Fibroblast of skin of right biceps (primary cell): ENCODE measurements at places on chromosomes 2 and 18.

DNA sequence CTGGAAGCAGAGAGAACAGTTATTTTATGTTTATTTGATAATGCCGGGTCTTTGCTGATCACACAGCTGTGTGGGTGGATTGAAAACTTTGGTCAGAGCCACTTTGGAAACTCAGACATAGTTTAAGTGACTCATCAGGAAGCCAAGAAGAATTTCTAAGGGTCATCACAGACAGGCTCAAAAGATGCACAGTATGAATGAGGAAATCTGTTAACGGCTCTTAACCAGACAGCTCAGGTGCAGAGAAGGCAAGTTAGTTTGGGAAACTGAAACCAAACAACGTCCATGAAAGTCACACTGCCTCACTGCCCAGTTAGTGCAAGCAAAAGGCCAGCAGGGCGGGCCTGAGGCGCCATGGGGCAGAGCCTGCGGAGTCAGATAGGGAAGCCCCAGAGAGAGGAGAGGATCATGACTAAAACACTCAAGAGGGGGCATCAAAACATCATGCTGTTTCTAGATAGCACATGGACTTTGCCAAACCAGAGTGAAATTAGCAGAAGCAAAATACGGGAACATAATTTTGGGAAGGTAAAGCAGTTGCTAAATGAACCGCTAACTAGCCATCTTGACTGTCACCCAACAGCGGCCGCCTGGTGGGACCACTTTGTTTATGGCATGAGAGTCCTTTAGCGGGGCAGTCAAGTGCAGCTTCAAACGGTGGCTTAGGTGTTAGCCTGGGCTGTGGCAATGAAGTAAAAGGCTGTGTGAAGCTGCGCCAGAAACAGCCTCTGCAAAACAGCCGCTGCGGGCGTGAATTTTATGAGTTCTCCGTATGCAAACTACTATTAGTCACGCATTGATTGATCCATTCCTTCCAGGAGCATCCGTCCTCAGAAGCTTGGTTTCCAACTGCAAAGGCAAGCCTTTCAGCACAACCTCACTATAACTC lies 101.2 kb downstream of the KCTD18 start:
- DNase-seq = peak; percentile 88

DNA sequence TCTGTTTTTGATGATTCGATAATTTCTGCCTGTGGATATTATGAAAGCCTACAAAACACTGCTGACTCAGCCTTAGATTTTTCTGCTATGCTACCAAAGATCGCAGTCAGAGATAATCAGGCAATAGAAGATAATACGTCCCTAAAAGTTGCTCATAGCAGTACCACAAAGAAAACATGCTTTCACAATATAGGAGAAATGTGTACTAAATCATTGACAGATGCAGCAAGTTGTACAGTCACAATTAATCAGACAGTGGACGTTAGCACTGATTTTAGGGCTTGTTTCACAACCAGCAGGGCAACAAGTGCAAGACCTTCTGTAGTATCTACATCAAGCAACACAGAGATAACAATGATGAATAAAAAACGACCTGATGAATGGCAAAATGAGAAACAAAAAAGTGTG lies 19.5 kb downstream of the RBM44 start:
- peak; percentile 87 for DNase-seq

- no peak for DNase-seq
Observed at GRCh38 chr2:73032702-73033097, 38.8 kb downstream of the SFXN5 start.

DNA sequence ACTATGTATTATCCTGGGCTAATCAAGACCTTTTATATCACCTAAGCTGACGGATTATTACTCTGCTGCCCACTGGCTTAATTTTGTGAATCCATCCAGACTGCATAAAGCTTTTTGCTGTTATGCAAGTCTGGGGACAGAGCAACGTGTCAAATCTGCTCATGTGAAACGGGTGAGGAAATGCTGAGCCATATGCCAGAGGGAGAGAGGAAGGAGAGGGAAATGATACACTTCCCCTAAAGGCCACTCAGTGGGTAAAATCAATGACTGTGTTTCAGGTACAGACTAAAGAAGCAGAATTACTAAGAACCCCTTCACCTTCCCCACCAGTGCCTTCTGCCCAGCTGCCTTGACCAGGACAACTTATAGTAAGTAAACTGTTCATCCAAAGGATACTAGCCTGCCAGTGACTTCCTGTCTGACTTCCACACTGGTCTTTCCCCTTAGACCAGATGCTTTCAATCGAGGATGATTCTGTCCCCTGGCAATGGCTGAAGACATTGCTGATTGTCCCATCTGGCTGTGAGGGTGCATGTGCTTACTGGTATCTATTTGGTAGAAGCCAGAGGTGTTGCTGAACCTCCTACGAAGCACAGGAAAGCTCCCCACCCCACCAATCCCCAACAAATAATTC lies 43.0 kb downstream of the STAT1 start:
- DNase-seq = no peak

DNA sequence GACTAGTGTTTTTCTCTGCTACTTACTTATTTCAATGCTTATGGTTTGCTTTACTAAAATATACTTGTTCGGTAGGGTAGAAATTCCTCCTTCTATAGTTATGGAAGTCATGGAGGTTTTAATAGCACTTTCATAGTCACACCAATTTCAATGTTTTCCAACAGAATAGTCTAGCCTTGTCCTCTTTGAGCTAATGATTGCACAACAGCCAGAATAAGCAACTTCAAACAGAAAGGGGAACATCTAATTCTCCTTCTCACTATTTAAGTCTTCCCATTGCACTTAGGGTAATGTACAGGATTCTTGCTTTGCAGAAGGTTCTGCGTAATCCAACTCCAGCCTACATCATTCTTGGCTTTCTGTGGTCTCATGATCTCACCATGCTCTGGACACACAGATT lies 287.7 kb upstream of the GCFC2 start:
- no peak for DNase-seq

DNA sequence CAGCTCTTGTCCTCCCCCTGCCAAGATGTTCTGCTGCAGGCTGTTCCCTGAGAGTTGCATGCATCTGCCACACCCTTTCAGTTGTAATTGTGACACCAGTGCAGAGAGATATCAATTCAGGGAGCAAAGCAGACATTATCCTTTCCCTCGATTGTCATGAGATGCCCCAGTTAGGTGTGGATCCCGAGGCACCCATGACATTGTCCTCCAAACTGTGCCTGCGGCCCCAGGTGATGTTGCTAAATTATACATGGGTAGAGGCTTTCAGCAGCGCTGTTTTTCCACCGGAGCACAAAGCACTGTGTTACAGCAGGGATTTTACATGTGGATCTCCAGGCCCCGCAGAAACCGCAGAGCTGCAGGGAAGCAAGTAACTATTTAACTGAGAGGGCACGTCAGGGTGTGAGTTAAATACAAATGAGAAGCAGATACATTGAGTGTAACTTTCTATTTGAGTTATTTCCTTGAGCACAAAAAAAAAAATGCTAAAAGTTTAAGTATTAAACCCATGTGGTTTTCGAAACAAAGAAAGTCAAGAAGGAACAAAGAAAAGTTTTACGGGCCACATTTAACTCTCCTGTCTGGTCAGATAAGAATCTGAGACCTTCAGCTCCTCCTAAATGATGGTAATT lies 90.3 kb upstream of the BCL2L11 start:
- DNase-seq = no peak

DNA sequence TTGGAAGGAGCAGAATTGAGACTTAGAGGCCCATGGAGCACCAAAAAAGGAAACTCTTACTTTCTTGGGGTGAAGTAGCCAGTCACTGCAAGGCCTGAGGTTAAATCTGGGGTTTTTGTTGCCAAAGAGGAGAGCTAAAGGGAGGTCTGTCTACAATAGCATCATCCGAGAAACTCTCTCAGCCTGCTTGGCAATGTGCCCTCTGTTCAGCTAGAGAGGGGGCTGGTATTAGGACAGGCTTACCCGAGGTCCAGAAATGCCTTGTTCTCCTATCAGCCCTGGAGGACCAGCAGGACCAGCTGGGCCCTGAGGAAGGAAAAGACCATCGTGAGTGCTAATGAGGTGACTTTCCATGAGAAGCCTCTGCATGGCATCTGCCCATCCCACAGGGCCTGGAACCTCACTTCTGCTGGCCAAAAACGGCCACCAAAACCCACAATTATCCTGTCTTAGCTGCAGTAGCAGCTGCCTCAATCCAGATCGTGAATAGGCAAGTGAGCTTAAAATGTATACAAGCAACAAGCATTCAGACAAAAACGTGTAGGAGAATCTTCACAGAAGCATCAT lies 61.6 kb downstream of the COL6A3 start:
- DNase-seq = peak; percentile 23

GRCh38 chr2:33077311-33077710 lies 130.6 kb downstream of the LTBP1 start:
- DNase-seq = no peak

- DNase-seq = no peak
Observed at GRCh38 chr2:97998431-97999005, 2.8 kb upstream of the TMEM131 start.

DNA sequence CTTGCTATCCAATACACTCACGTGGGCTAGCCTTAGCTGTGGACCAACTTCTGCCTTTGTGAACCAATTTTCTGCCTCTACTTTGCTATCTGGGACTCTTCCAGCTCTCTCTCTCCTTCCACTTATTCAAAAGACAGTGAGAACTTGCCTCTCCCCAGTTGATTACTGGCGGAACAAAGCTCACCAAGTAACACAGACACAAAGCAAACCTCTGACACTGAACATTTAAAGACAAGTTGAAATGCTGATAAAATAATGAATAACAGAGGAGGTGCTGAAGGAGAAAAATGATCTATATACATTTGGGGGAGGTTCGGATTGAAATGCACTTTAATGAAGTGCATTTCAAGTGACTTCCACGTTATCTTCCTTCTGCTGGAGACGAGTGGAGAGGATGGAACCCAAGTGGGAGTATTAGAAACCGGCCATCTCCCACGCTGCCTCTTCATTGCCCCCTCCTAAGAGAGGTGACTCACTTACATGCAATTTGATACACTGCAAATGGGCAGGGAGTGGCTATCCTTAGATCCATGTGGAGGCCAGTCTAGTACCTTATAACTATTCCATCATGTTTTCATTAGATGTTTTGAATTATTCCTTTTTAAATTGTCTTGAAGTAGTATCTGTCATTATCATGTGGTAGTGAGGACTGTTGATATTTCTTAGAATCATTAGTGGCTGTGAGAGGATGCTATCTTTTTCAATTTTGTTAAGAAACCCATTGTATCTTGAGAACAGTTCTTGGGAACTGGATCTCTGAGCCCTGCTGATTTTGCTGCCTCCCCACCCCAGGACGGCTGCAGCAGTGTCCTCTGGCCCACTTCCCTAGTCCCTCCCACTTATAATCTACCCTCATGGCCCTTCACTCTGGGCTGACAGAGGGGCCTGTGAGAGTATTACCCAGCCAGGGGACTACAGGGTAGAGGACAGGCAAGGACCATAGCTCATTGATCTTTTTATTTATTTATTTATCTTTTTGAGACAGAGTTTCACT lies 6.0 kb upstream of the GLI2 start:
- peak; percentile 88 for DNase-seq

GRCh38 chr2:20803226-20803682 lies 19.6 kb downstream of the LDAH start:
- DNase-seq = no peak

- no peak for DNase-seq
Observed at GRCh38 chr2:161063946-161064306, 96.3 kb upstream of the TANK start.

GRCh38 chr2:7826656-7827055 lies 855.2 kb upstream of the ID2 start:
- no peak for DNase-seq

DNA sequence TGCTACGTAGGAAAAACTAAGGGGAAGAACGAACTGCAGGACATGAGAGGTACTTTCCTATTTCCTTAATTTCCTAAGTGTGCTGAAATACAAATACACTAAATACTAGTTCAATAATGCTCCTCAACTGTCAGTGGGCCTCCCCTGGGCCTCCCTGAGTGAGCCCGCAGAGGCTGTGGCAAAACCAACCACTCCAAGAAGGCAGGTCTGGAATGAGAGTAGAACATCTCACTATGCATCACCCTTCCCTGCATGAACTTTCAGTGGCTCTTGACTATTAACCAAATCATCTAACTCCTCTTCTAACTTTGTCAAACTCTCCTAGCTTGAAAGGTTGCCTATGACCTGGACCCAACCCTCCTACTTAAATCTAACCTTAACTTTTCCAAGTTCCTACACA lies 84.6 kb downstream of the THADA start:
- no peak for DNase-seq

GRCh38 chr2:72895759-72896281 lies 8.6 kb downstream of the SPR start:
- peak; percentile 67 for DNase-seq

- no peak for DNase-seq
Observed at GRCh38 chr2:189176516-189176915, 3.0 kb downstream of the COL5A2 start.

GRCh38 chr18:77000527-77000926 lies 132.1 kb downstream of the MBP start:
- peak; percentile 25 for DNase-seq

DNA sequence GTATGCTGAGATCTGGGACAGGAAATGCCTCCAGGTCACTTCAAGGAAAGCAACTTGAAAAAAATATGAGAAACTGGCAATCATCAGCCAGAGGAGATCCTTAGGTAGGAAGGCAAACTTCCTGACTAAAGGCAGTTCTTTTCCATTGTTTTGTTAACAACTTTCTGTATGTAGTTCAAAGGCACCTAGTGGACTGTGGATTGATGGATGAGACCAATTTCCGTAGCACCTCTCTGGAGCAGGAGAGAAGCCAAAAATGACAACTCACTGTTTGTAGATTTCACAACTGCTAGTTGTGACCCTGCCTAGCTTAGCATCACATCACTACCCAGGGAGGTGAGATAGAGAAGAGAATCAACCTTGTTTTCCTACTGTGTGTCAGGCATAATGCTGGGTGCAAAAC lies 21.8 kb upstream of the NOSTRIN start:
- no peak for DNase-seq

DNA sequence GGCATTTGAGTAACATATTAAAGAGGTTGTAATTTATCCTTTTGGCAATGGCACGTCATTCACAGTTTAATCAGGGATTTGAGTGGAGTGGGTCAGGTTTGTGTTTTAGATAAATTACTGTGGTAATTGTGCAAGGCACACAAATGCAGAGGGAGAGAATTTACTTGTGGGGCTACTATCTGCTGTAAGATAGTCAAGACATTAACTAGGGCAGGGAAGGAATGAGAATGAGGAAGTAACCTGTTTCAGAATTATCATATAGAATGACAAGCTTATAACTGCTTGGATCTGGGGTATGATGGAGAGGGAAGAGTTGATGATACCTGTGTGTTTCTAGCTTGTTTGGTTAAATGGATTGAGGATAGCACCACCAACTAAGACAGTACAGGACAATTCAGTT lies 58.9 kb upstream of the ZSWIM2 start:
- no peak for DNase-seq

GRCh38 chr18:26656431-26656943 lies 108.1 kb upstream of the KCTD1 start:
- no peak for DNase-seq

- no peak for DNase-seq
Observed at GRCh38 chr2:172473167-172473566, 45.8 kb downstream of the ITGA6 start.
